ENCODE measurements at places on chromosomes 11 and 22. TPM values are rescaled to one million over a fixed set of nuclear protein-coding genes. Genes with fewer than 3 reads are reported as not detected.

KRTAP5-1 gene
- total RNA-seq: not detected

- H3K36me3 ChIP-seq: peaks cover 12% of the 10 kb centered on the region
- H3K4me1 ChIP-seq: peaks cover 46% of the 10 kb centered on the region
- no peaks in the 10 kb centered on the region for H3K27me3 ChIP-seq
- H3K4me3 ChIP-seq: no peak overlapping the region
- H3K27ac ChIP-seq: no peak overlapping the region
Measured at GRCh38 chr11:13672576-13673210, 4.2 kb downstream of the FAR1 start.

DNA sequence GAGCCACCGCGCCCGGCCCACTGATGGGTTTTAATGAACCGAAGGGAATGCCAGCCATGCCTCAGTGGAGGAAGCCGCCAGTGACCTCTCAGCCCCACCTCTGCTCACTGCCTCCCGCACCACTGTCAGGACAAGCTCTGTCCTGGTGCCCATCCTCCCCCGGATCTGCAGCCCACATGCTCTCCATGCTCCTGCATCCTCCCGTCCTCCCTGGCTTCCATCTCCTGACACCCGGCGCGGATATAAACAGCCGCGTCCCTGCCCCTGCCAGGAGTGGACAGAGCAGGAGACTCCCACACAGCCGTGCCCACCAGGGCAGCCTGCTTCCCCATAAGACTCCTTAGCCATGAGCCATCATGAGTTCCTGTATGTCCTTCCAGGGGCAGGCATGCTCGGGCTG lies 26.9 kb downstream of the MACROD1 start:
- DNase-seq: no peak
- H3K27ac ChIP-seq: no peak overlapping the region
- H3K4me1 ChIP-seq: peaks cover 8% of the 10 kb centered on the region
- no peaks in the 10 kb centered on the region for H3K27me3 ChIP-seq
- H3K4me3 ChIP-seq: no peak overlapping the region

DNA sequence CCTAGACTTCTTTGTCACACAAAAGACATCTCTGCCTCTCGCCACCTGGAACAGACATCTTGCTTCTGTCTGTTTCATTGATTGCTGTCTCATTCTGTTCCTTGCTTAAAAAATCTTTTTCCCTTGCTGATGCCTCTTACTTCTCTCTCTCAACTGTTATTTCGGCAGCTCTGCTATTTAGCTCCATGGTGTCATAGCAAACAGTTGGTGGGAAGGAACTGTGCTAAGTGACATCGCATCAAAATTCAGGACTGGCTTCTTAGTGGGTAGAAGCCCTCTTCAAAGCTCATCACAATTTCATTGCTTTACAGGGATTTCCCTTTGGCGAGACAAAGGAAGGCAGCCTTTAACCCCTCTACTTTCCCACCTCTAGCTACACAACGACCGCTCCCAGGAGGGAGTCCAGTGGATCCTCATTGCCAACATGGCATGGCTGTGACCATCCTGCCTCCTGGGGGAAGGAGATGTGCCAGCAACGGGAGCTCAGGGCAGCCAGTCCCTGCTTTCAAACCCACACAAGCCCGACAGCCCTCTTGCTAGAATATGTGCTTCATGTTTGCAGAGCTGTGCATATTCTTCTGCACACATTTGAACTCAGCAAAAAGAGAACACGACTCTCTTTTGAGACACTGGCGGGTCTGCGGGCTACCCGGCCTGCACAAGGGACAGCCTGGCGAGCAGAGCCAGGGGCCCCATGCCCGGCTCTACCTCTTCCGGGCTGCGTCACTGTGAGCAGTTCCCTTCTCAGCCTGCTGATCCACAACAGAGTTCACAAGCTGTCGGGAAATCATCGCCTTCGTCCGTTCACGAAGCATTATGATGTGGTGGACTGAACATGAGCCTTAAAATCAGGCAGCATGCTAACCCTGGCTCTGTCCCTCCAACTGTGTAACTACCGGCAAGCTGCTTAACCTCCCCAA lies 51.1 kb upstream of the JAM3 start:
- H3K4me1 ChIP-seq: no peaks in the 10 kb centered on the region
- H3K36me3 ChIP-seq: no peaks in the 10 kb centered on the region
- DNase-seq: no peak
- no peak overlapping the region for H3K27ac ChIP-seq
- peaks cover 27% of the 10 kb centered on the region for H3K27me3 ChIP-seq

DNA sequence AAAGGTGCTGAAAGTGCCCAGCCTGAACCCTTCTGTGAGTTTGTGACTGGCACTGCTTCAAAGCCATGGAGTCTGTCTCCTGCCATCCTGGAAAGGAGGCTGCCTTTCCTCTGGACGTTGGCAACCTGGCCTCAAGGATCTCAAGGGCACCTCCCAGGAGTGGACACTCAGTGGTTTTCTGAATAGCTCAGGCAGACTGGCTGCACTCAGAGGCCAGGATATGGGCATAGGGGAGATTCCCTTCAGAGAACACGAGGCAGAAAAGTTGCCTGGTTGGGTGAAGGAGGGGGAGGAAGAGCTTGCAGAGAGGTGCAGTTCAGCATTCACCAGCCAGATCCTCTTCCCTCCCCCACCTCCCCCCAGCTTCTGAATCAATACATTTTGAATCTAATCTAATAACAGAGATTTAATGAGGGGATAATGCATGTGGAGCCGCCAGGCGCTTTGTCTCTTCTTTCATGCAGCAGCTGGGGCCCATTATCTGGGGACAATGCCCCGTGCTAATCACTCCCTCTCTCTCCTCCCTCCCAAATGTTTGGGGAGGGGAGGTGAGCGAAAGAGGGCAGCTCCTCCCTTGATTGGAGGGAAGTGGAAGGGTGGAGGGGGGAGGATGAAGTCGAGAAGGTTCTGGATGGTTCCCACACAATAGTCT lies 17.7 kb downstream of the HTR3A start:
- peaks cover 21% of the 10 kb centered on the region for H3K27me3 ChIP-seq
- no peak overlapping the region for H3K4me3 ChIP-seq
- H3K27ac ChIP-seq: no peak overlapping the region
- no peaks in the 10 kb centered on the region for H3K36me3 ChIP-seq
- no peaks in the 10 kb centered on the region for H3K4me1 ChIP-seq

GRCh38 chr11:11923828-11924227 lies 82.1 kb downstream of the USP47 start:
- H3K27me3 ChIP-seq: no peaks in the 10 kb centered on the region
- no peak overlapping the region for H3K27ac ChIP-seq
- peaks cover 39% of the 10 kb centered on the region for H3K36me3 ChIP-seq
- DNase-seq: no peak
- peaks cover 12% of the 10 kb centered on the region for H3K4me1 ChIP-seq
